Heart right ventricle (tissue), 16 donors: ENCODE measurements at places on chromosomes 1 and 21. TPM values are rescaled to one million over a fixed set of nuclear protein-coding genes. Genes with fewer than 3 reads are reported as not detected.

Gene GPR37L1
- 0.20 TPM for total RNA-seq

Gene DPYD
- 9.3 TPM for total RNA-seq

GRCh38 chr1:56780128-56780750, 39.0 kb downstream of the FYB2 start:
- no peak for DNase-seq
- no peaks in the 10 kb centered on the region for H3K27me3 ChIP-seq
- H3K27ac ChIP-seq: no peak overlapping the region
- H3K4me1 ChIP-seq: no peaks in the 10 kb centered on the region

DNA sequence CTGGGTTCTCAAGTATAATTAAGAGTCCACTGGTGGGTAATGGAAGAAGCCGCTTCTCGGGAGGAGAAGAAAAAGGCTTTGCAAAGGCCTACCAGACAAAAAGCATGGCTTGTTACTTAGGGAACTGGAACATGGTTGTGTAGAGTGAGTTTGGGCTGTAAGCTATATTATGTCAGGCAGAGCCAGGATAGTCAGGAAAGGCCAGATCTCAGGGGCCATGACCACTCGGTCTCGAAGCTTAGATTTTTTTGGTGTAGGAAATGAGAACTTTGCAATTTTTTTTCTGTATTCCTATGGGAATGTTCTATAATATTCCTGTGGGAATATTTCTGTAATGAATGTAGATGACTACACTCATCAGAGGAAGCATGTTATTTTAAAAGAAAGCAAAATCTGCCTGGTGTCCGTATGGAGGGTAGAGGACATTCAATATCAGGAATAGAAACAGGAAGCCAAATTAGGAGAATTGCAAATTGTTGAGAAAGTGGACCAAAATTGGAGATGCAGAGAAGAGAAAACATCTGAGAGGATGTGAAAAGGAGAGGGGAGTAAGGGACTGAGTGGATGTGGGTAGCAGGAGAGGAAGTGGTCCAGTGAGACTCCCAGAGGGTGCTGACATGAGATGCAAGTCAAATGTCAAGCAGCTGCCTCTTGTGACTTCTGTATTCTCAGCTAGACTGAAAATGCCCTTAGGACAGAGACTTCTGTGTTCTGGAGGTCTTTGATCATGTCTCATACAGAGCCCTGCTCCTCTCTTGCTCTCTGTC, 45.2 kb upstream of the HAO2 start:
- no peaks in the 10 kb centered on the region for H3K4me1 ChIP-seq
- peaks cover 8% of the 10 kb centered on the region for H3K27me3 ChIP-seq
- DNase-seq: peak; percentile 20
- no peak overlapping the region for H3K4me3 ChIP-seq
- H3K36me3 ChIP-seq: no peaks in the 10 kb centered on the region

- no peak overlapping the region for H3K4me3 ChIP-seq
- H3K4me1 ChIP-seq: no peaks in the 10 kb centered on the region
- no peak overlapping the region for H3K27ac ChIP-seq
- DNase-seq: no peak
- no peaks in the 10 kb centered on the region for H3K36me3 ChIP-seq
Measured at GRCh38 chr21:39153842-39154241, 29.4 kb downstream of the PSMG1 start.
